OCI-LY7 (cell line): ENCODE measurements at places on chromosomes 2 and 18. TPM values are rescaled to one million over a fixed set of nuclear protein-coding genes. Genes with fewer than 3 reads are reported as not detected.

ALKAL2 gene
- total RNA-seq, result not detected in 2 replicates

FZD7 gene
- 1.1 and 1.2 TPM in 2 replicates for total RNA-seq

UGT1A4 gene
- not detected in 2 replicates for total RNA-seq

ALPP gene
- total RNA-seq, result not detected in 2 replicates

GNAL gene
- 0.25 and 0.28 TPM in 2 replicates for total RNA-seq

NAT8 gene
- total RNA-seq, result not detected in 2 replicates

CELF4 gene
- not detected in 2 replicates for total RNA-seq

NR4A2 gene
- 0.13 and 0.59 TPM in 2 replicates for total RNA-seq

TUBA3E gene
- total RNA-seq, result not detected in 2 replicates

CHRNA1 gene
- total RNA-seq, result not detected in 2 replicates

DNAJB2 gene
- total RNA-seq, result 55.3 and 58.7 TPM in 2 replicates

DIPK1C gene
- total RNA-seq, result not detected in 2 replicates

ALLC gene
- total RNA-seq, result not detected in 2 replicates

EVA1A gene
- total RNA-seq, result not detected in 2 replicates

DYSF gene
- not detected in 2 replicates for total RNA-seq

DNA sequence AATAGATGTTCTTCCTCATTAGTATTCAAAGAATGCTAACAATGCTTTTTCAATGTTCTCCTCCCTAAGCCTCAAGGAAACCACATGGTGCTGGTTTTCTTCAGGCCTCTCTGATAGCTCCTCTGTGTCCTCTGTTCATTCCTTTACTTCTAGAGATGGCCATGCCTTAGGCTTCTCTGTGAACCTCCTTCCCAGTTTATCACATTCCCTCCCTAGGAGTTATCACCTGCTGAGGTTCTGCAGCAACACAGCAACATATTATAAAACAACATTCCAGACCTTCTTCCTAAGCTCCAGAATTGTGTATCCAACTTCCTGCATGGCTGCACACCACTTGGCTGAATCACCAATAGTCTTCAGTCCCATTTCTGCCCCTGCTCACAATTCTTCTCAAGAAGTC, 325.5 kb downstream of the IRS1 start:
- no peak for DNase-seq

DNA sequence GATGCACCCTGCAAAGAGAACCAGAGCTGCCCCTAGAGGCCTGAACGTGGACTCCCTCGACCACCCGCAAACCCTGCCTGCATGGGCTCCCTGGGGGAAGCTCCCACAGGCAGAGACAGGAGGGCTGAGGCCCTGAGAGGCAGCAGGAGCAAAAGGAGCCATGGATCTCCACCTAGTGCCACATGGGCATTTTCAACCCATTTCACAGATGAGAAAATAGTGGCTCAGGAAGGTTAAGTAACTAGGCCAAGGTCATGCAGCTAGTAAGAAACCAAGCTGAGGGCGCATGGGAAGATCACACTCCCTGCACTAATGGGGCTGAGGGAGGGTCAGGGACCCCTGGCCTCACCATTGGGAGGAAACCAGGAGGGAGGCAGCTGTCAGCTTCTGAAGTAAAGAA, 271.7 kb upstream of the RAB6C start:
- DNase-seq, result no peak

DNA sequence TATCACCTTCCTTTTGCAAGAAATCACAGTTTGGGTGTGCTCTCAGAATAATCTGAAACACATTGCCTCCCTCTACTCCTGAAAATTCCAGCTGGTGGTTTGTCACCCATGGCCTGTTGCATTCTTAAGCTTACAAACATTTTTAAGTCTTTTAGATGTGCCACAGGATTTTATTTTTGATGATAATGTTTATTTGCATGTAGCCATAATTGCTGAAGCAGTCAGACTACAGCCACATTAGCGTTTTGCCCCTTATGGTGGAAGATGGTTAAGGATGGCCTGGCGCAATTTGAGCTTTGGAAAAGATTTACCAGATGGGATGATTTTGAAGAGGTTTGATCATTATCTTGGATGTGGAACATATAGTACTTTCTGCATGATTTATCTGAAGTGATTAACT, 439.5 kb downstream of the MEIS1 start:
- DNase-seq, result no peak

DNA sequence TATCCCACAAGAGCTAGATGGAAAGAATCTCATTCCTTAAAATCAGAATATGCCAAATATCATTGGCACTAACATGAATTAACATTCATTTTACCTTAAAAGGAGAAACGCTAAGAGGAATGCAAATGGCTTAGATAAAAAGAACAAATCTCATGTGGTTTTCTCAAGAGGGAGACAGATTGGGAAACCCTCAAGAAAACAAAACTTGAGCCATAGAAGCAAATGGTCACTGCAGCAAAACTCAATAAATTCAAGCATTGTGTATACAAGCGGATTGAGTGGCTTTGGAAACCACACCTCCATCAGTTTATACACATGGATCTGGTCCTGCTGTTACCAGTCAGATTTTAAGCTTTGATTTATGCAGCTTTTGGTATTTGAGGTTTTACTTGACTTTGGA, 1331.8 kb upstream of the ZEB2 start:
- no peak for DNase-seq

DNA sequence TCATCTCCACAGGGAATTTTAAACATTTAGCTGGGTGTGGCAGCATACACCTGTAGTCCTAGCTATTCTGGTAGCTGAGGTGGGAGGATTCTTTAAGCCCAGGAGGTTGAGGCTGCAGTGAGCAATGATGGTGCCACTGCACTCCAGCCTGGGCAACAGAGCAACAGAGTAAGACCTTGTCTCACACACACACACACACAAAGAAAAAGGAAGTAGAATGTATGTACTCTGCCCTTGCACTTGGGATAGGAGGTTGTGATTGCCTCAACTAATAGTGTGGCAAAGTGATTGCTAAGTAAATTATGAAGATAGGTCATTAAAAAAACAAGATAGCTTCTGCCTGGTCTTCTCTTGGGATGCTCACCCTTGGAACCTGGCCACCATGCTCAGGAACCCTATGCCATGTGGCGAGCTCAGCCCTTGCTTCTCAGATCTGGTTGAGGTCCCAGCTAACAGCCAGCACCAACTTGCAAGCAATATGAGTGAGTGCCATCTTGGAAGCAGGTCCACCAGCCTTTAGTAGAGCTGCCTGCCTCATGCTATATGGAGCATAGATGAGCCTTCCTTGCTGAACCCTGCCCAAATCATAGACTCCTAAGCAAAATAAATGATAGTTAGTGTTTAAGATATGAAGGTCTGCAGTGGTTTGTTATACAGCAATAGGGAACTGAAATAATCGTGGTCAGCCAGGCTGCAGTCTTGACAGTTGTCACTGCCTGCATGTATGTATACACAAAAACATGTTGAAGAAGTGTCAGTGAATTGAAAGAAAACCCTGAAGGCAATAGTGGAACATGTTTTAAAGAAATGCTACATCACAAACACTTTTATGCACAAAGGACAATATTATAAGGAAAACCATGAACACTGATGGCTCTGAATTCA, 30.1 kb upstream of the PNO1 start:
- DNase-seq, result peak; percentile 74

- DNase-seq, result no peak
Measured at GRCh38 chr2:208607694-208608093, 201.1 kb downstream of the PTH2R start.

GRCh38 chr2:157922336-157922735, 46.2 kb upstream of the ACVR1 start:
- DNase-seq, result no peak

DNA sequence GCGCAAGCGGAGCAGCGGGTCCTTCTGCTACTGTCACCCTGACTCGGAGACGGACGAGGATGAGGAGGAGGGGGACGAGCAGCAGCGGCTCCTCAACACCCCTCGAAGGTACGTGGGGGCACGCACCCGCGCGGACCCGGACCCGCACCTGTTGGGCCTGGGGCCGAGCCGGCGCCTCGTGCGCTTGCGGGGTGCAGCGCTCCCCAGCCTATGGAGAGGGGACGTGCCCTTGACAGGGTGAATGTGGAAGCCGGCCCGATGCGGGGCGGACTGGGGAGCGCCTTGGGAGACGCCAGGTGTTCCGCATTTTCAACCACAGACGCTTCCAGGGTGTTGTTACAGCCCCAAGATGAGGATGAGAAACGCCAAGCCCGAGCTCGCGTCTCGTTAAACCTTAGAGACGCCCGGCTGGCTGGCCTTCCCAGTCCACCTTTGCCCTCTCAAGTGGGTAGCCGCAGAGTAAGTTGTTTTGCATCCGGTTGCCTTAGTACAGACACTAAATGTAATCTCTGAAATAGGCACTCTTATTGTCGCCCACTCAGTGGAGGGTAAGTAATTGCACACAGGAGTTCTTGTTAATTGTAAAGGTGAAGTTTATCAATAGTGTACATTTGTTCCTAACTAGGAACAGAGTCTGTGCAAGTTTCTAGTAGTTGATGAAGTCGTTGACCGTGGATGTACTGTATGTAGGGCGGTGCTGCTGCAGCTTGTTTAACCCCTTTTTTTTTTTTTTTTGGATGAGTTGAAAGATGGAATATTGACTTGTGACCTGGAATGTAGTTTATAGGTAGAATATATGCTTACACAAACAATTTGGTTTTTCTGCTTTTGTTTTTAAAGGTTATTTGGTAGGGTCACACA, 815 bp downstream of the GMCL1 start:
- DNase-seq, result peak; percentile 53

GRCh38 chr18:80200932-80201672, 46.2 kb downstream of the PARD6G start:
- no peak for DNase-seq

DNA sequence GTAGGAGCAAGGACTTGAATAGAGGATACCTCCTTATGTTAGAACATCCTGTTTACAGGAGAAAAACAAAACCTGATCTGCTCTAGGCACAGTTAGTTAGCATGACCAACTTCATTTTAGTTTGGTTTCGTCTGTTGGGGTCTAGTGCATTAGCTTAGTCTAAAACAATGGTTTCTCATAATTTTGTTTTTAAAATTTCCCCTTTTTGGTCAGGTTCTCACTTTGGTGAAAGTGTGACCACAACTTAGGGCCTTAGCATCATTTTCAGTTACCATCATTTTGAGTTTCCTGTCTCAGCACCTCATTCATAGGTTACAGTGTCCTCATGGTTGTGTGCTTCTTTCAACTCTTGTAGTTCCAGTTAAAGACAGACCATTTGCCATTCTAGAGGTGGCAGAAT, 1277.0 kb upstream of the SLC39A10 start:
- no peak for DNase-seq

GRCh38 chr18:79971986-79972385, 7.5 kb downstream of the HSBP1L1 start:
- DNase-seq, result no peak

DNA sequence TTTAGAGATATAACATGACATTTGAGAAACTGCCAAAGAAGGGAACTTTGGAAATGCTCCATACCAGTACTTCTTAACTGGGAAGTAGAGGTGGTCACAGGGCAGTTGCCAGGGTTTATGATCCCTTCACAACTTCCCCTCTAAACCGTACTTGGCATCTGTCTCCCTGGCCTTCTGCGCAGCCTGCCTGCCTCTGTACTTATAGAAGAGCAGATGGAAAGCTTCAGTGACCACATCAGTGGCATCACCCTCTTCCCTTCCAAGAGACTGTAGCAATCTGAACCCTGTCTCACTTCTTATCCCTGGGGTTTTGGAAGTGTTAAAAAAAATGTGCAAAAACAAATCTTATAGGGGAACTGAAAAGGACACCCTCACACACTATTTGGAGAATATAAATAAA, 64.1 kb downstream of the EIF2AK3 start:
- no peak for DNase-seq

- DNase-seq, result no peak
Measured at GRCh38 chr2:58568901-58569300, 327.8 kb upstream of the FANCL start.

- DNase-seq, result no peak
Measured at GRCh38 chr18:59733421-59733820, 36.2 kb upstream of the CCBE1 start.

- DNase-seq, result no peak
Measured at GRCh38 chr2:215511454-215512346, 75.8 kb upstream of the FN1 start.

GRCh38 chr2:206260188-206261012, 14.1 kb upstream of the ZDBF2 start:
- DNase-seq, result peak; percentile 70

GRCh38 chr2:99184811-99185210, 3.8 kb downstream of the MRPL30 start:
- DNase-seq, result no peak

- DNase-seq, result no peak
Measured at GRCh38 chr2:45242161-45242741, 233.0 kb upstream of the SIX2 start.

DNA sequence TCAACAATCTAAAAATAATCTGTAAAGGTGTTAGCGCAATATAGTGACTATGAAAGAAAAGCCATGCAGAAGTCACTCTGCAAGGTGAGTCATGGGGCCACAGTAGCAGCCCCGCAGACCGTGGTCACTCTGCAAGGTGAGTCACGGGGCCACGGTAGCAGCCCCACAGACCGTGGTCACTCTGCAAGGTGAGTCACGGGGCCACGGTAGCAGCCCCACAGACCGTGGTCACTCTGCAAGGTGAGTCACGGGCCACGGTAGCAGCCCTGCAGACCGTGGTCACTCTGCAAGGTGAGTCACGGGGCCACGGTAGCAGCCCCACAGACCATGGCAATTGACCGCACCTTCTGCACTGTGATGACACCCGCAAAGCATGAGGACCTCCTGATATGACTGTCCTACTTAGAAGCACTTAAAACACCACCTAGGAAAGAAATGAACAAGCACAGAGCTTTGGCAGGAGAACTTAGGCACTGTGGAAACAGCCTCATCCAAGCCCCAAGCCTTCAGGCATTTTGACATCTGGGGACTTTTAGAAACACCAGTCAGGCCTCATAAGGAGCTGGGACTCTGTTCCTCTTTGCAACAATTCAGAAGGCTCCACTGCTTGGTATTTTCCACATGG, 70.1 kb downstream of the LDLRAD4 start:
- no peak for DNase-seq

DNA sequence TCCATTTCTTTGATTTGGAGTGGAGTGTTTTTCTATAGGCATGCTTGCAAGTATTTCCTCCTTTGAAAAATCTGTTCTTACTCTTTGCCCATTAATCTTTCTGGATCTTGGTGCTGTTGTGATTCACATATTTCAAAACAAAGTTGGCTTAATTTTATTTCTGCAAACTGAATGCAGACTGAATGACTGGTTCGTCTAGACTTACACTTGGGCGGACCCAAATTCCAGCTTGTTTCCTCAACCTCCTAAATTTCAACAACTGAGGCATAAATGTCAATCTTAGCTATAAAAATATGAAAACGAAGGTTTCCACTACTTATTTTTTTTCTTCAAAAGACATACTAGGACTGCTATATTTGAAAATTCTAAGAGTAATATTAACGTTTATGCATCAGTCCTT, 59.0 kb downstream of the ANKRD44 start:
- no peak for DNase-seq

DNA sequence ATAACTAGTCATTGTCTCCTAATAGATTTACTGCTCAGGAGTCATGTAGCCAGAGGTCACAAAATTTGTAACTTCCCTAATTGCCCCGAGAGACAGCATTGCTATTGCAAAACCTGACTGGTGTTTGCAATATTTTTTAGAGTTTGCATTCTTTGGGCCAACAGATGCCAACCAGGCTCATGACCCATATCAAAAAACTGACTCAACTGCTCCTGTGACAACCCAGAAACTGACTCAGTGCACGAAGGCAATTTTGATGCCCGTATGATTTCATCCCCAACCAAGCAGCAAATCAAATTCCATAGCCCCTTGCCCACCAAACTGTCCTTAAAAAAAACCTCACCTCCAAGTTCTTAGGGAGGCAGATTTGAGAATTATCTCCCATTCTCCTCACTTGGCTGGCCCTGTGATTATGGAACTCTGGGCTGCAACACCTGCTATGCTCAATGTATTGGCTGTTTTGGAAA, 951.3 kb downstream of the TSN start:
- no peak for DNase-seq

- no peak for DNase-seq
Measured at GRCh38 chr2:58701688-58702301, 460.7 kb upstream of the FANCL start.
